A549 treated with RU486 at 1 μM for 4 hours (cell line): ENCODE measurements at places on chromosomes 5 and 9. TPM values are rescaled to one million over a fixed set of nuclear protein-coding genes. Genes with fewer than 3 reads are reported as not detected.

The SLC36A2 gene
- total RNA-seq = not detected in 5 replicates

The FBP2 gene
- 0.07 TPM in 1 of 5 replicates, not detected in the others for total RNA-seq

The CER1 gene
- not detected in 5 replicates for total RNA-seq

The SLC45A2 gene
- total RNA-seq = not detected in 5 replicates

The SLC6A3 gene
- total RNA-seq = 0.07 to 0.37 TPM (median 0.14 TPM) in 4 of 5 replicates, not detected in the other

The CARD6 gene
- 3.4 to 4.7 TPM (median 4.2 TPM) in 5 replicates for total RNA-seq

The GPR21 gene
- not detected in 5 replicates for total RNA-seq

The NR2F1-AS1 gene
- 3.6 to 6.3 TPM (median 4.0 TPM) in 5 replicates for total RNA-seq

The KCNV2 gene
- not detected in 5 replicates for total RNA-seq

The TGFBR1 gene
- total RNA-seq = 22.4 to 61.6 TPM (median 50.9 TPM) in 5 replicates

The DRD1 gene
- 0.37 to 1.0 TPM (median 0.64 TPM) in 5 replicates for total RNA-seq

The SLC28A3 gene
- not detected in 5 replicates for total RNA-seq

The KCNIP1 gene
- total RNA-seq = not detected in 5 replicates

The ARL14EPL gene
- 0.16 to 0.32 TPM (median 0.24 TPM) in 4 of 5 replicates, not detected in the other for total RNA-seq

The ADGRD2 gene
- not detected in 5 replicates for total RNA-seq

The TICAM2 gene
- 0.51 to 0.79 TPM (median 0.69 TPM) in 5 replicates for total RNA-seq

The SLC34A1 gene
- not detected in 5 replicates for total RNA-seq

The DND1 gene
- total RNA-seq = 0.48 to 0.94 TPM (median 0.73 TPM) in 5 replicates

The LTC4S gene
- total RNA-seq = 0.30 to 0.63 TPM (median 0.38 TPM) in 3 of 5 replicates, not detected in the others

The MAMDC4 gene
- 1.8 to 5.2 TPM (median 3.6 TPM) in 5 replicates for total RNA-seq

The RAD23B gene
- total RNA-seq = 99.3 to 125 TPM (median 114 TPM) in 5 replicates

The PFN3 gene
- total RNA-seq = not detected in 5 replicates

The ZDHHC11 gene
- 10.0 to 18.7 TPM (median 16.9 TPM) in 5 replicates for total RNA-seq

The RLN2 gene
- total RNA-seq = 0.21 to 0.29 TPM (median 0.24 TPM) in 3 of 5 replicates, not detected in the others

The IL4 gene
- not detected in 5 replicates for total RNA-seq

The FLT4 gene
- 1.7 to 3.4 TPM (median 2.5 TPM) in 5 replicates for total RNA-seq

The CCDC187 gene
- total RNA-seq = 0.01 to 0.03 TPM (median 0.01 TPM) in 3 of 5 replicates, not detected in the others

The TSSK1B gene
- total RNA-seq = not detected in 5 replicates

The ECSCR gene
- not detected in 5 replicates for total RNA-seq

The GLDC gene
- total RNA-seq = 12.1 to 13.3 TPM (median 12.9 TPM) in 5 replicates

The PRRX2 gene
- 3.1 to 8.8 TPM (median 7.9 TPM) in 5 replicates for total RNA-seq

The CNTLN gene
- 2.4 to 7.0 TPM (median 5.7 TPM) in 5 replicates for total RNA-seq

The NUTM2G gene
- not detected in 5 replicates for total RNA-seq

The NR2F1 gene
- total RNA-seq = 3.6 to 6.0 TPM (median 4.9 TPM) in 5 replicates

The GABRA6 gene
- total RNA-seq = not detected in 5 replicates

The C6 gene
- not detected in 5 replicates for total RNA-seq

The ATOSB gene
- 6.5 to 10.2 TPM (median 8.7 TPM) in 5 replicates for total RNA-seq

The RASGRF2 gene
- 1.8 to 2.5 TPM (median 2.1 TPM) in 5 replicates for total RNA-seq

The LCN15 gene
- total RNA-seq = not detected in 5 replicates

The DEPDC1B gene
- 13.0 to 18.6 TPM (median 17.4 TPM) in 5 replicates for total RNA-seq

The NUTM2F gene
- not detected in 5 replicates for total RNA-seq

The HINT2 gene
- total RNA-seq = 70.2 to 119 TPM (median 98.2 TPM) in 5 replicates

The VCAN gene
- 11.6 to 17.3 TPM (median 14.9 TPM) in 5 replicates for total RNA-seq

The HAVCR2 gene
- total RNA-seq = 0.36 to 0.87 TPM (median 0.58 TPM) in 5 replicates

The PROB1 gene
- 0.19 to 0.34 TPM (median 0.27 TPM) in 5 replicates for total RNA-seq

The ASPN gene
- total RNA-seq = not detected in 5 replicates

The CCNJL gene
- total RNA-seq = 10.8 to 13.7 TPM (median 12.8 TPM) in 5 replicates

The SPINK6 gene
- total RNA-seq = 0.31 to 0.52 TPM (median 0.37 TPM) in 4 of 5 replicates, not detected in the other

The INSL4 gene
- 13.9 to 18.0 TPM (median 15.5 TPM) in 5 replicates for total RNA-seq

The TAF1L gene
- 0.02 TPM in 1 of 5 replicates, not detected in the others for total RNA-seq

The RAB3C gene
- not detected in 5 replicates for total RNA-seq

The CMBL gene
- total RNA-seq = 19.9 to 24.5 TPM (median 22.9 TPM) in 5 replicates

The NPR2 gene
- total RNA-seq = 4.4 to 6.3 TPM (median 5.8 TPM) in 5 replicates

The BAG1 gene
- total RNA-seq = 141 to 166 TPM (median 156 TPM) in 5 replicates

The NFIB gene
- total RNA-seq = 8.2 to 12.3 TPM (median 10.4 TPM) in 5 replicates

The OBP2B gene
- total RNA-seq = not detected in 5 replicates

The GFI1B gene
- total RNA-seq = not detected in 5 replicates

The IL13 gene
- total RNA-seq = 0.07 to 0.24 TPM in 2 of 5 replicates, not detected in the others
